Stimulated activated CD8-positive, alpha-beta memory T cell treated with anti-CD3 and anti-CD28 coated beads, Interleukin-15, amount 100 ng/mL, for 24 hours (primary cell): ENCODE measurements at places on chromosomes 16 and 17.

GRCh38 chr17:43946781-43947180 lies 4.5 kb upstream of the PPY start:
- no peak for DNase-seq

DNA sequence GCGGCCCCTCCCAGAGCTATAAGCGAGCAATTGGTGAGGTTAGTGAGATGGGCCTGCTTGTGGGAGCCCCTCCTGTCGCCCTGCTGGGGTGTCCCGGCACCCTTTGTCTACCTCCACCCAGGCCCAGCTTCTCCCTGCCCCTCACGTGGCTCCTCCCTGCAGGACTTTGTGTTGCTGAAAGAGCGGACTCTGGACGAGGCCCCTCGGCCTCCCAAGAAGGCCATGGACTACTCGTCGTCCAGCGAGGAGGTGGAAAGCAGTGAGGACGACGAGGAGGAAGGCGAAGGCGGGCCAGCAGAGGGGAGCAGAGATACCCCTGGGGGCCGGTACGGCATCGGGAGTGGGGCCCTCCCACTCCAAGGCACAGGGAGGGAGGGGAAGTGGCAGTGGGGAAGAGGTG lies 6.1 kb upstream of the C17orf107 start:
- no peak for DNase-seq

GRCh38 chr17:80457236-80457856 lies 19.1 kb downstream of the NPTX1 start:
- no peak for DNase-seq

- no peak for DNase-seq
Measured at GRCh38 chr17:62792447-62792800, 15.7 kb downstream of the MARCHF10 start.

GRCh38 chr17:78973196-78973595 lies 6.5 kb downstream of the LGALS3BP start:
- DNase-seq, result no peak

GRCh38 chr17:47692895-47693730 lies 848 bp upstream of the TBKBP1 start:
- no peak for DNase-seq

GRCh38 chr16:51439271-51439670 lies 288.2 kb upstream of the SALL1 start:
- no peak for DNase-seq

DNA sequence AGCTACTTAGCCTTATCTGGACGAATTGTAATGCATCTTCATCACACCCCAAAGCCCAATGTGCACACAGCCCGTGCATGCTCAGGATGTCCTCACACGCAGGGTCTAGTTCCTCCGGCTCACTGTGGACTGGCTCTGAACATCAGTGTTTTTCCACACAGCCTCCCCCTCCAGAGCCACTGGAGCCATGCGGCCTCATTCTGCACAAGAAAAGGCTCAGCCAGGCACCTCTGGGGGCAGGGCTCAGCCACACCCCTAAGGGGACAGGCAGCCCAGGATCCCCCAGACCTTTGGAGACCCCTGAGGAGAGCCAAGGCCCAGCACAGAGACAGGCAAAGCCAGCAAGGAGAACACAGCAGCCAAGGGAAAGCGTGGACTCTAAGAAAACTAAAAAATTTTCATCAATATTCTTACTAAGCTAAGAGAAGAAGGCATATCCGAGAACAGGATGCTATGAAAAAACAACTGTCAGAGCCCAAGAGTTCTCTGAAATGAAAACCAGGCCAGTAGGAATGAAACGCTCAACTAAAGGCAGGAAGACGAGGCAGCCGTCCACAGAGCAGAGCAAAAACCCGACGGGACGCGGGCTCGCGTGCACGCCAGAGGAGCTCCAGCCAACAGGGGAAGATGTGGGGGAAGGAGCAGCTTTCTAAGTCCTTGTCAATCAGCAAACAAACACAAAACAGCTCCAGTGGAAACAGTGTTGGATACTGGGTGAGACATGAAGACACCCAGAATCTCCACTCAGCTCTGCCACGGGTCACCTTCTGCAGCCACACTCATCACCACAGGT lies 34.5 kb downstream of the MAP1LC3B start:
- DNase-seq, result no peak
